ENCODE measurements at places on chromosomes 1 and 21.

- DNase-seq: no peak
Observed at GRCh38 chr1:238681451-238681850, 704.9 kb upstream of the CHRM3 start.

DNA sequence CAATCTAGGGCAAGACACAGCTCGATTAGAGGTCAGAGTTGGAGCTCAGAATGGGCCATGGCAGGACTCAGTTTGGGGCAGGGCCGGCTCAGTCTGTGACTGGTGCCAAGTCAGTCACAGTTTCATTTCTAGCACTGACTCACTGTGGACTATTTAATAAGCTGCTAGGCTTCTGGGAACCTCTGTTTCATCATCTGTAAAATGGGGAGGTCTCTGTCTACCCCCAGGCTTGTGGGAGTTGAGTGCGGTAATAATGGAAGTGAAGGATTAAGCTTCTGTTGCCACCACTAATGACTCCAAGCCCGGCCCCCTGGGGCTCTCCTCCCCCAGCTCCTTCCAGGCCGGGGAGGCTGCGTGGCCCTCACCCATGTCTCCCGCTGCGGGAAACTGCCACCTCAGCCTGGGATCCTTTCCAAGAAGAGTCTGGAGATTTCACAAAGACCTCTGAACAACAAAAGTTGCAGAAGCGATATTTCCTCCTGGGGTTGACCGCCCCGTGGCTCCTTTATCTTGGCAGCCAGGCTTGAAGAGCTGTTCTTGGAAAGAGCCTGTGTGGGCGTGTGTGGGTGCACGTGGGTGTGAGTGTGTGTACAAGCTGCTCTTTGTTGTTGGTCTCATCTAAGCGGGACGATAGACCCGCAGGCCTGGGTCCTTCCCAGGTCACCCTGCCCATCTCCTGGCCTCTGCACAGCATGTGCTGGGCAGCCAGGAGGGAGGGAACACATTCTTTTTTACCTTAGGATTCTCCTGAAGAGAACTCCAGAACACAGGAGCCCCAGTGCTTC is 29.1 kb downstream of the KNCN start:
- DNase-seq: no peak

GRCh38 chr1:10450836-10451235 is 1.0 kb downstream of the CORT start:
- no peak for DNase-seq

GRCh38 chr1:172141341-172141881 is 279.1 kb upstream of the C1orf105 start:
- no peak for DNase-seq

- DNase-seq: no peak
Observed at GRCh38 chr1:10530281-10530740, 55.6 kb downstream of the PEX14 start.

DNA sequence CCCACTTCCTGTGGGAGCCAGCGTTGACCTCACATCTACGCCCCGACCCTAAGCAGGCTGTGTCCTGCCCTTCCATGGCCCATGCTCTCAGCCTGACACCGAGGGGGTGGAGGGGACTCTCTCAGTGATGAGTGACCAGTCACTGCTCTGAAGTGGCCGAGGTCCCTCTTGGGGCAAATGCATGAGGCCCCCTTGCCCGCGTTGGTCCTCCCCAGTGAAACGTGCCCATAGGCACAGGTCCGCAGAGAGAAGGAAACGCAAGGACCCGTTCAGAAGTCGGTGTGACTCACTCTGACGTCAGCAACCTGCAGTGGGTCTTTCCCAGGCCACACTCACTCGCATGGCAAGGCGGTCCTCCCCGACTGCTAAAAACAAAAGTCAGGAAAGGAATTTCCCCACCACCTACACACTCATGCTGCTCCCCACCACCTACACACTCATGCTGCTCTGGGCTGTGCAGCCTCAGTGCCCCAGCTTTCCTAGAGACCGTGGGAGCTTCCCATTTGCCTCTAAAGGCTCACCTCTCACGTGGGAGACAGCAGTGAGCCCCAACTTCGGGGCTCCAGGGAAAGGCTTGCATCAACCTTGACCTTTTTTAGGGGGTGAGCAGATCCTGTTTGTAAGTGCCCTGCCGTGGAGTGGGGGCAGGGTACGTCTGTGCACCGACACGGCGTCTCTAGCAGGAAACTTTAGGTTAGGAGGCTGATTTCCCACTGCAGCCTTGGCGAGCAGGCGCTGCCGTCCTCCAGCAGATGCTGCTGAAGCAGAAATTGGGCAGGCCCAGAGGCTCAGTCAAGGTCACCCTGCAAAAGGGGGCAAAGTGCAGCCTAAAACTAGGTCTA is 11.4 kb downstream of the UBASH3A start:
- DNase-seq: peak; percentile 88

DNA sequence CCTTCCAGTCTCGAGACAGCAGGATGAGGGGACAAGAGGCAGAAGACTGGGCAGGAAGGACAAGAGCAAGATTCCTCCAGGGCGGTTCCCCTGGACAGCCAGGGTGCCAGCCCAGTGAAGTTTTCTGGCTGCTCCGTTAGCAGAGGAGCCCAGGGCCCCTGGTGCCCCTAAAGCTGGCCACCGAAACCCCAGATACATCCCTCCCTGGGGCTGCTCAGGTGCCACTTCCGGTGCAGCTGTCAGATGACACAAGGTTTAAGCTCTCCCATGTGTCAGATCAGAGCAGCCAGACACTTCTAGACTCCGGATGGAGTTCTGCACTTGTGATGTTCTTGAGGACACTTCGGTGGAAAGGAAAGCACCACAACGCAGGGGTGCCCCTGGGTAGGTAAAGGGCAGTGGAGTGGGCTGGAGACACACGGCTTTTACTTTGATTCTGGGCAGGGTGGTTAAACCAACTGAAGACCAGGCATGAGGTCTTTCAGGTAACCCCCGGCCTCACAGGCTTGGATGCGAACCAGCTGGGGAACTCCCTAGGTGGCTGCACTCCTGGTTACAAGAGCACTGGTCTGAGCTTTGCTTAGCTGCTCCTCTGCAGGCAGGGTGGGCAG is 85.7 kb downstream of the ITPKB start:
- DNase-seq: no peak

DNA sequence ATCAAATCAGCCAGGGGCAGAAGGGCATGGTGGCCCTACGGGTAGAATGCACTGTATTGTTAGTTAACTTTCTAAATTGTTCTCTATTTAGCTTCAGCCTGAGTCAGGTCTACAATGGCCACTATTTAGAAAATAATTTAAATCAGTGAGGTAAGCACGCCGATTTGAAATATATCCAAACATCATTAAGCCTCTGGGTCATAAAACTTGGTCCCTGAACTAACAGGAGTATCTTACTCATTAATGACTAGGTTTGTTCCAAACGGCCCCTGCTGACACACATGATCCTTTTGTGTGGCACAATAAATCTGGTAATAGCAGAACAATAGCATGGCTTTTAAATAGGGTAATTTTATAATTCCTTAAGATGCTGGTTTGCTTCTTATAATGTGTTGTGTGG is 48.4 kb downstream of the STX6 start:
- DNase-seq: no peak

Data from T-helper 2 cell (primary cell).